ENCODE measurements at places on chromosomes 11 and 22.

DNA sequence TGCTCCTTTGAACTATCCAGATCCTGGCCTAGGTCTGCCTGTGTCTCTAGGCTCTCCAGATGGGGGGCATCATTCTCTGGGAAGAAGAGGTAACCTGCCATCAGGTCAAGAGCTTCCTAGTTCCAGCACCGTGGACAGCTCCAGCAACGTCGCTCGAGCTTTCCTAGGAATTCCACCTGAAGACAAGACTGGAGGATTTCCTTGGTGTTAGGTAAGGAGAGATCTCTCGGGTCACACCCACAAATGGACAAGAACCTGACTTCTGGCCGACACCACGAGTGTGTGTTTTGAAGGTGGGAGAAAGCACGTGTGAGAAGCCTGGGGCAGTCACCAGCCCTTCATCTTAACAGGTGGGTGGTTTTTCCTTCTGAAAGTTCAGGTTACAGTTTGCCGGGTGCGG lies 1.2 kb downstream of the PRG3 start:
- DNase-seq, result no peak

GRCh38 chr22:28826921-28827320 lies 26.6 kb upstream of the XBP1 start:
- DNase-seq, result no peak

- no peak for DNase-seq
Observed at GRCh38 chr22:22914726-22915669, 27.4 kb downstream of the IGLL5 start.

DNA sequence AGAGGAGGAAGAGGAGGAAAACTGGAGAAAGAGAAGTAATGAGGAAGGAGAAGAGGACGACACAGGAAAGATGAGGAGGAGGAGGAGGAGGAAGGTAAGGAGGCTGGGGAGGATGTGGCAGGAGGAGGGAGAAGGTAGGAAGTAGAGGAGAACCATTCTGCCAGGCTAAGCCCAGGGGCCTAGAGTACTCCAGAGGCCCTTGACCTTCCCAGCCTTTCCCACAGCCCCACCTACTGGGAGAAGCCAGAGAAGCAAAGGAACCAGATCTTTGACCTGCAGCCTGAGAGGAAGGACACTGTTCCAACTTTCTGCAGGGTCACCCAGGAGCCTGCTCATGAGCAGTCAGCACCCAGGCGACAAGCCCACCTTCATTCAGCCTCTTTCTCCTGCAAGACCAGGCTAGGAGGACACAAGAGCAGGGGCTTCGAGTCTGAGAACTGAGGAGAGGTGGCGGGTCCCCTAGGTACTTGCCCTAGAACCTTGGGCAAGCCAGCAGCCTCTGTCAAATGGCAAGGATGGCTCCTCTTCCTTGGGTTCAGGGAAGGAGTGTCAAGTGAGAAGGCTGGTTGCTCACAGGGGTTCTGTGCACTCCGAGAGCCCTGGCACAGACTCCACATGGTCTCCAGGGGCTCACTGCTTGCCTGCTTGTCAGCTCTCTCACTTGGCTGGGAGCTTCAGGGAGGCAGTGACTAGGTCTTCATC lies 27.9 kb upstream of the OAF start:
- DNase-seq, result no peak

- DNase-seq, result no peak
Observed at GRCh38 chr11:93054881-93055280, 85.4 kb downstream of the MTNR1B start.

DNA sequence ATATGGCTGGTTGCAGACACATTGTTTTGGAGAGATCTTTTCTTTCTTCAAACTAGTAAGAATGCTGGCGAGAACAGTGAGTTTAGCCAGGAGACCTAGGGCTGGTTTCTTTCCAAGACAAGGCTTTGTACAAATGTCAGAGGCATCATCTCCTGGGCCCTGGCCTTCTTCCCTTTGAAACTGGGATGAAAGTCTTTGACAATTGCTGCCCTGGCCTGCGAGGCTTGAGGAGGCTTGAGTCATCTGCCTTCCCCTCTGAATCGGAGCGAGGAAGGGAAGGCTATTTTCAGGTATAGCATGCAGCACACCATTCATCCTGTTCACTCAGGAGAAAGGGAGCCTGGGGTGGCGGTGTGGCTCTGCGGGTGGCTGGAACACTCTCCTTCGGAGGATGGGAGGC lies 21.5 kb upstream of the PARVG start:
- DNase-seq, result no peak

- no peak for DNase-seq
Observed at GRCh38 chr22:31134688-31135087, 5.6 kb downstream of the PLA2G3 start.

All from hypothalamus (tissue), 51 donors.